NCI-H460 (cell line): ENCODE measurements at places on chromosomes 3 and 15.

- no peak for DNase-seq
Measured at GRCh38 chr3:128242818-128243601, 89.7 kb downstream of the EEFSEC start.

- DNase-seq = peak; percentile 45
Measured at GRCh38 chr15:92097474-92098178, 244.1 kb downstream of the SLCO3A1 start.

DNA sequence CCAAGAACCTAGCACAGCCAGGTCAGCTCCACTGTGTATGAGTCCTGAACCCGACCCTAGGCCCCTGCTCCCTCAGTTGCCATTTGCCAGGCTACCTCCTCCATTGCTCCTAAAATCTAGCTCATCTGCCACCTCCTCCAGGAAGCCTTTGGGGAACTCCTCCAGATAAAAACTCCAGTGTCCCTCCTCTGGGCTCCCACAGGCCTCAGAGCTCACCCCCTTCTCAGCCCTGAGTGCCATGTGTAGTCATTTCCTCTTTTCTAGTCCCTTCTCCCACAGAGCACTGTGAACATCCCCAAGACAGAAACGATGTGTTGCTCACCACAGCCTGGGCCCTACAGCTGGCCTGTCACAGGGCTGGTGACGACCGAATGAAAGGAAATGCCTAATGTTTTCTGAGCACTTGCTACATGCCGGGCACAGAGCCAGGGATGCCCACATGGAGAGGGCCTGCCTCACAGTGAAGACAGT, 61.0 kb downstream of the IQSEC1 start:
- no peak for DNase-seq

DNA sequence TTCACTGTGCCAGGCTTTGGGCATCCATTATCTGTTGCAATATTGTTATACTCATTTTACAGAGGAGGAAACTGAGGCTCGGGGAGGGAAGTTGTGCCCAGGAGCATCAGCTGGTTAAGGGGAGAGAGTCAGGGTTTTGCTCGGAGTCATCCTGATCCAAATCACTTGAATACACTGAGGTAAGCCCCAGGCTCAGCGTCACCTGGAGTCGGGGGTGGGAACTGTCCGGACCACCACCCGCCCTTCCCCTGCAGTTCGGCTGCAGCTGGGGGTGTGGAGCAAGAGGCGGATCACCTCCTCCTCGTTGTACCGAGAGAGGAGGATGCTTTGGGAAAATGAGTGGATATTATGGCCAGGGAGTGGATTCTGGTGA, 646 bp downstream of the HRH1 start:
- DNase-seq = no peak

GRCh38 chr15:27796405-27797320, 302.5 kb downstream of the OCA2 start:
- DNase-seq = no peak

- DNase-seq = no peak
Measured at GRCh38 chr3:63467392-63467791, 185.1 kb upstream of the SNTN start.

DNA sequence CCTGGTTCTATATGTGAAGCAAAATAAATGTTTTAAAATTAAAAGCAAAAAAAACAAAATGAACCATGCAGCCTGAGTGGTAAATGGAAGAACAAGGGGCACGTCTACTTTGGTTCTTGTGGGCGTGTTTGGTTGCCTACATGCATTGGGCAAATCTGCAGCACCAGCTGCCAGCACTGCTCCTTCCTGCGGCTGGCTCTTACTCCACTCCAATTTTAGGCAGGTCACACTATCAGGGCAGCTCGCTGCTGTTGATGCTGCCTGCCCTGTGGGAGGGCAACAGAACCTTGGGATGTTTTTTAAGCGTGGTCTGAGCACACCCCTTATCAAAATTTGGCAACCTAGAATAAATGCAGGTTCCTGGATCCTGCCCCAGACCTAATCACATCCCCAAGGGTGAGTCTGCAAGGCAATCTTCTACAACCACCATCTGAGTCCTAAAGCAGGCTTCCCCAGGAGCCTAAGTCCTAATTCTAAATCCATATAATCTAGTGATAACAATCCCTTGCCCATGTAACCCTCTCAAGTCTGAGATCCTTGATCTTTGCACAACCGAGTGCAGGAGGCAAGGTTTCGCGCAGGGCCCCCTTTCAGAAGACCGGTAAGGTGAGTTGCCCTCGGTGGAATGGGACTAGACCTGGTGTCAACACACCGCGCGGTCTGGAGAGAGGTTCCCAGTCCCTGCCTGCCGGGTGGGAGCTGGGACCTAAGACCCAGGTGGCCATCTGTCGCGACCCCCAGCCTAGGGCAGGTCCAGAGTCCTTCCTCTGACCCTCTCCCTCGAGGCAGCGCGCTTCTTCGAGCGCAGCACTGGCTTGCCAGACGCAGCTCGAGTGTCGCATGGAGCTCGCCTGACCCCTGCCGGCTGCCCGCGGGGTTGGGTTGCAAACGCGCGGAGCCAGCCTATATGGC, 15.9 kb downstream of the IVD start:
- DNase-seq = peak; percentile 62

GRCh38 chr3:72123908-72124441, 339.0 kb upstream of the PROK2 start:
- DNase-seq = peak; percentile 4

- no peak for DNase-seq
Measured at GRCh38 chr3:106208251-106208650, 339.4 kb upstream of the CBLB start.

GRCh38 chr3:152315623-152316022, 46.9 kb downstream of the MBNL1 start:
- no peak for DNase-seq

DNA sequence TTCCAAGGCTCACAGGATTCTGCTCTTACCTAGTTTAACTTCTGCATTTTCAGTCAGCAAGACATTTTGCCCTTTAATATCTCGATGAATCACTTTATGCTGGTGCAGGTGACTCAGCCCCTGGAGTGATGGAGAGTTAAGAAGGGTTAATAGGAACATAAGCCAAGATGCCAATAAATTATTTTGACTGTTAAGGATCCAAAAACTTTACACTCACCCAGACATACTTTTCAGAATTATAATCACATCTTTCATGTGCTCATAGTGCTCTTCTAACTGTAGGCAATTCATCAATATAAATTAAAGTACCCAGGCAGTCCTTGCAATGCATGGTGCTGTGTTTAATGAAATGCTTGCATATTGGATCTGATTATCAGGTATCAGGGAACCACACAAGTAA, 164.1 kb upstream of the SLC2A2 start:
- DNase-seq = no peak

- no peak for DNase-seq
Measured at GRCh38 chr15:68380456-68380855, 51.5 kb downstream of the ITGA11 start.

DNA sequence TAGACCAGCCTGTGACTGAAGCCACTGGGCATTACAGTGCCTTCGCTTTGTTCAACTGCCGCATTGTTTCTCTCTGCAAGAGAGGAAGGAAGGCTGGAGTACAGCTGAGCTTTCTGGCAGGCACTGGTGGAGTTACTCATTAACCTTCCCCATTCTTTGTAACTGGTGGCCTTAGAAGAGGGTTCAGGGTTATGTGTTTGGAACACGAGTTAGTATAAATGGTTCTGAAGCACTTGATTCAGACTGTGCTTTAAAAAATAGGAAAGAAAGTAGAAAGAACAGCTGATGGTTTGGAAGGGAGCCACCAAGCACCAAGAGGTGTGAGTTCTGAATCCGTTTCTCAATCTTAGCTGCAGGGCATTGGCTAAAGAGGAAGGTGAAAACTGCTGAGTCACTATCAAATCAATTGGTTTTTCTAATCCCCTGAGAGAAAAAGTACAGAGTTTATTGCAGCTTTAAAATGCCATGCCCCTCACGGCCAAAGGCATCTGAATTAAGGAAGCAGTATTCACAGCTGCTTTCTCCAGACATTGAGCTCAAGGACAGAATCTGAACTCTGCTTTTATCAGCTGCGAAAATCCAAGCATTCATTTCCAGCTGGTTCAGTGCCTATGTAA, 3.6 kb downstream of the HGD start:
- peak; percentile 73 for DNase-seq

- no peak for DNase-seq
Measured at GRCh38 chr3:151296226-151296625, 17.9 kb upstream of the P2RY14 start.

- DNase-seq = peak; percentile 59
Measured at GRCh38 chr3:32143849-32144757, 37.7 kb downstream of the GPD1L start.

GRCh38 chr3:72058493-72059081, 273.6 kb upstream of the PROK2 start:
- no peak for DNase-seq

- no peak for DNase-seq
Measured at GRCh38 chr3:58419780-58420507, 13.7 kb downstream of the PDHB start.

DNA sequence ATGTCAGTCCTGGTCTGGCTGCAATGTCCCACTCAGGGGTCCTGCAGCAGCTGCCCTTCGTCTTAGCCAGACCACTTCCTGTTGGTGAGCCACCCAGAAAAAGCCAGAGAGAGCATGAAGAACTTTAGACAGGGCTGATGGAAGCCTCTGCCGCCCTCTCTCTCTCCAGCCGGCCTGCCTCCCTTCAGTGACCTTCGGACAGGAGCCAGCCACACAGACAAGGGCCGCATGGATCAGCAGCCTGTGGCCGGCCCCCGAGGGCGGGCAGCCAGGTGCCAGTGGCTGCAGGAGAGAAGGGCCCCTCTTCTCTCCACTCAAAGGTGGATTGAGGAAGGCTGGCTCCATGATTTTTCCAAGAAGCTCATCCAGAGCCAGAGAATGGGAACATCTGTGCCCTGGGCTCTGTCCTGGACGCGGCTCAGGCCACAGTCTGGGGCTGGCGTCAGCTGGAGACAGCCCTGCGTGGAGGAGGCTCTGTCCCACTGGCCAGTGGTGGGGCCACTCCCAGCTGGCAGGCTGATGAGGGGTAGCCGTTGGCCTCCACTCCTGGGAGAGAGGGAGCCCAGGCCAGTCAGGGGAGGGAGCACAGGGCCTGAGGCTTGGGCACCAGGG, 42.9 kb downstream of the ISG20 start:
- DNase-seq = no peak

- no peak for DNase-seq
Measured at GRCh38 chr3:133882986-133883586, 12.6 kb downstream of the RAB6B start.

DNA sequence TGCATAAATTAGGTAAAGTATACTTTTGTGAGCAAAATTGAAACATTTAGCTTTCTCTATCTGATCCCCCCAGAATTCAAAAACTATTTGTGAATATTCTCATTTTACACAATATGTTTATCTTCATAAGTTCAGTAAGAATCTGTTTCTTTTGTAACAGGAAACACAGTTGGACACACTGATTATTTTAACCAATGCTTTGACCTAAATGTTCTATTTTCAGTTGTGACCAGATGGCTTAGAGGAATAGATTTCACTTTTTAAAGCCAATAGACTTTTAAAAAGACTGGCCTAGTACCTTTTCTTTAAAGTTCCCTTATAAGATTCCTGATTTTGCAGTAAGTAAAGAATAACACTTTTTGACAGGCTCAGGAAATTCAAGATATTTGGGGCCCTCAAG, 74.0 kb upstream of the STRIT1 start:
- DNase-seq = no peak

GRCh38 chr3:194632809-194633348, 340 bp downstream of the TMEM44 start:
- no peak for DNase-seq

DNA sequence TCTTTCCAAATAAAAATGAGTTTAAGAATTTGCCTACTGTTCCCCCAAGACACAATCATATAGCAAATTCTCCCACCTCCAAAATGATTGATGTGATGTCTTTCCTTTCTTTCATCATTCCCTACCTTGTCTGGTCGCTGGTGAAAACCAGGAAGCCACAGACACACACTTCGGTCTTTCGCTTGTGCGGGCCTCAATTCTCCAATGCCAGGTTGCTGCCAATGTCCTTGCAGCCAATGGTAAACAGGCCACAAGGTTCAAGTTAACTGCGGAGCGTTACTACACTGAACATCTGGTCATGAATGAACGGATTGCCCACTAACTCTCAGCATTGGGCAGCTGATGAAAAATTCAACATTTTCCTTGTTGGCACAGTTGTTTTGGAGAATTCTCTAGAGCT, 192.2 kb downstream of the FOXP1 start:
- no peak for DNase-seq

GRCh38 chr3:184241141-184241446, 7.7 kb downstream of the ALG3 start:
- DNase-seq = no peak

- DNase-seq = peak; percentile 84
Measured at GRCh38 chr15:69074001-69074842, 59.7 kb downstream of the NOX5 start.

- DNase-seq = no peak
Measured at GRCh38 chr3:195755791-195756676, 35.3 kb downstream of the MUC20 start.

DNA sequence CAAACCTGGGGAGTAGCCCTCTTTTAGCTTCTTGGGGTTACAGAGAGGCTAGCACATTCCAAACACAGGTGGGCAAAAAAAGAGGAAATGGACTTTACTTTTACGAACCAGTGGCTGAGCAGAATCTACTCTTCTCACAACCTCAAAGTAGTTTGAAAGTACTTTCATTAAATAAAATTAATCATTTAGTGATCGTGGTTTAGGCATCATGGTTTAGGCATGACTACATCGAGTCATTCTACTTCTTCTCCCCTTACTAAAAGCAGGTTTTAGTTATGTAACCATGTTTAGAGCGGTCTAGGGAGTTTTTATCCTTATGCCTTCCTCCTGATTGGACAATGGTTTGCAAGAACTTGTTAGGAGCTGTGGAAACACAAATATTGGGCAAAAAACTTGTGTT, 2.5 kb upstream of the GREM1 start:
- DNase-seq = no peak

- no peak for DNase-seq
Measured at GRCh38 chr3:114363554-114364202, 69.8 kb downstream of the TIGIT start.

GRCh38 chr3:46642971-46643370, 30.6 kb downstream of the FAM240A start:
- no peak for DNase-seq

- DNase-seq = no peak
Measured at GRCh38 chr3:195597848-195598247, 14.1 kb upstream of the APOD start.

GRCh38 chr3:32973982-32974381, 22.5 kb downstream of the CCR4 start:
- DNase-seq = no peak
